ENCODE measurements at places on chromosomes 12 and 14.

DNA sequence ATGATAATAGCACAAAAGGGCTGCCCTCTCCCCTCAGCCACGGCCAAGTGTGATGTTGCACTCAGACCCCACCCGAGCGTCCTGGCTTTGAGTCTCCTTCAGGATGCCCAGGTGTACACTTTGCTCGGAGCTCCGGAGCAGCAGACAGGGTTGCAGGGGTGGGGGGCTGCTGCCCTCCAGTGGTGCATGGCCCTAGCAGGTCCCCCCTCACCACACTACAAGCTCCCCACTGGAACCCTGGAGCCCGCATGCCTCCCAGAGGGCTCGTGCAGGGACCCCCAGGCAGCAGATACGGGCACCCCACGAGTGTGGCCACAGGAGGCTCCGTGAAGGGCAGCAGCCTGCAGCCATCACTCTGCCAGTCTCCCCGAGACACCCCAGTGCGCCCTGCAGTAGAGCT, 69.9 kb upstream of the C14orf180 start:
- DNase-seq: no peak

- no peak for DNase-seq
These were observed 79.5 kb downstream of the OTOGL start for GRCh38 chr12:80178846-80179245.

DNA sequence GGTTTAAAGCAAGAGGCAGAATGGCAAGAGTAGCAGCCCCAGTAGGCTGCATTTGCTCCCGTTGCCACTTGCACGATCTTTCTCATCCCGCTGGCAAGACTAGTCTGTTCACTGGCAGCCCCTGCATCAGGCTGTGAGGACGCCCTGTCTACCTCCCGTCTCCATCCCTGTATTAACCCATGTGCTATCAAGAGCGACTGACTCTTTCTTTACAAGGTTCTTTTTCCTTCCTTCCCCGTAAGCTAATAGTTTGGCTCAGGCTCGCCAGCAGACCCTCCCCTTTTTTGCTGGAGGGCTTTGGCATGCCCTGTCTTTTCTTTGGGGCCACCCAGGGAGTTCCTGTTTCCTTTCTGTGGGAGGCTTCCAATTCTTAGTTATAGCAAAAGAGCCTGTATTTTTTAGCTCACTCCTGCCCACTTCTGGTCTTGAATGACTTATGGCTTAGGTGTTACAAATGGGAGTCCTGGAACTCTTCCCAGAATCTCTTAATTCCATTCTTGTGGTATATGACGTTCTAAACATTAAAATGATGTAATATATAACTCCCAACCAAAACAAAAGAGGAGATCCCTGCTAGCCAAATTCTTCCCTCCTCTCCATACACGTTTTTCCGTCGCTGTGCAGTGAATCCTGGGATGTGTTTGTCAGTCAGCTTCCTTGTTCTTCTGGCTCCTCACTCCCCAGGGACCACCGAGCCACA, 149.0 kb downstream of the PRKCH start:
- peak; percentile 71 for DNase-seq

- DNase-seq: no peak
These were observed 420.8 kb downstream of the FUT8 start for GRCh38 chr14:65833267-65833880.

- DNase-seq: no peak
These were observed 118.7 kb downstream of the BRMS1L start for GRCh38 chr14:35944847-35945246.

All from GM04504 (cell line).